Cerebellum (tissue), 4 donors: ENCODE measurements at places on chromosomes 3 and 15. TPM values are rescaled to one million over a fixed set of nuclear protein-coding genes. Genes with fewer than 3 reads are reported as not detected.

- no peak for DNase-seq
Measured at GRCh38 chr3:114941626-114942309, 205.3 kb downstream of the ZBTB20 start.

DNA sequence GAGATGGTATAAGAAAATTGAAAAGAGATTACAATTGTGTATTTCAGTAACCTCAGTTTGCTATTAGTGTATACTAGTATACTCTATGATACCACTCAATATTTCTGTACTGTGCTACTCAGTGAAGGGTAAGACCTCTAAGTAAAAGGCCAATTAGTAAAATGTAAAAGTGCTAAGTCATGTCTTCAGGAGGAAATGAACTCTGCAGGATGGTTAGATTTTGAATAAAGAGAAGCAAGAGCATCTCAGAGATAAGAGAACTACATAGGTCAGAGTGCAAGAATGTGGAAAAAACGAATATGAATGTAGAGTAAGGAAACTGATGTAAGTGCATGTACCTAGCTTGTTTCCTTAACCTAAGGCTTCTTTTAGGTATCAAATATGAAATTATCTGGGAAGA, 796.6 kb upstream of the GBE1 start:
- DNase-seq, result no peak

GRCh38 chr3:189236352-189236751, 64.6 kb downstream of the TPRG1 start:
- no peak for DNase-seq

The TMEM40 gene
- not detected for total RNA-seq

The SLMAP gene
- total RNA-seq, result 70.3 TPM
